ENCODE measurements at places on chromosomes 6 and 20. TPM values are rescaled to one million over a fixed set of nuclear protein-coding genes. Genes with fewer than 3 reads are reported as not detected.

LHFPL5 gene
- total RNA-seq, result not detected

IL20RA gene
- 0.08 TPM for total RNA-seq

ZBTB46 gene
- 0.92 TPM for total RNA-seq

RAET1G gene
- not detected for total RNA-seq

DEF6 gene
- total RNA-seq, result 66.3 TPM

IL17A gene
- not detected for total RNA-seq

PRL gene
- 20.3 TPM for total RNA-seq

SFTA2 gene
- total RNA-seq, result 0.93 TPM

PLAGL1 gene
- total RNA-seq, result 7.5 TPM

DNA sequence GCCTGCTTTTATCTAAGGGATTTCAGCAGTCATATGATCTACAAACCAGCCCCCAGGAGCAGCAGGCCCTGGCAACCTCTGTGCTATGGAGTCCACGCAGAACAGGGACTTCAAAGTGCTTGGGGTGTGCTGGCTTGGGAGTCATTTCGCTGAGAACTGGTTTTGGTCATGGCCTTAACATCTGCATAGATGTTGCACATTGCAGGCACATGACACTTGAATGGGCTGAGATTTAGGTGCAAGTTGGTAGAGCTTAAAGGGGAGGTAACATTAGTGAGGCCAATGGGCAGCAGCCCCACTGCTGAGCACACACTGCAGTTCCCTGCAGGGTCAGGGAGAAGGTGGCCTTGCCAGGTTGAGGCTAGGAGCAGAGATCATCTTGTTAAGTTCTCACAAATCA is 43.6 kb downstream of the RREB1 start:
- H3K36me3 ChIP-seq, result no peaks in the 10 kb centered on the region
- peaks cover 65% of the 10 kb centered on the region for H3K4me1 ChIP-seq
- no peaks in the 10 kb centered on the region for H3K27me3 ChIP-seq
- peak overlapping the region; percentile 51 for H3K27ac ChIP-seq
- no peak overlapping the region for H3K4me3 ChIP-seq

DNA sequence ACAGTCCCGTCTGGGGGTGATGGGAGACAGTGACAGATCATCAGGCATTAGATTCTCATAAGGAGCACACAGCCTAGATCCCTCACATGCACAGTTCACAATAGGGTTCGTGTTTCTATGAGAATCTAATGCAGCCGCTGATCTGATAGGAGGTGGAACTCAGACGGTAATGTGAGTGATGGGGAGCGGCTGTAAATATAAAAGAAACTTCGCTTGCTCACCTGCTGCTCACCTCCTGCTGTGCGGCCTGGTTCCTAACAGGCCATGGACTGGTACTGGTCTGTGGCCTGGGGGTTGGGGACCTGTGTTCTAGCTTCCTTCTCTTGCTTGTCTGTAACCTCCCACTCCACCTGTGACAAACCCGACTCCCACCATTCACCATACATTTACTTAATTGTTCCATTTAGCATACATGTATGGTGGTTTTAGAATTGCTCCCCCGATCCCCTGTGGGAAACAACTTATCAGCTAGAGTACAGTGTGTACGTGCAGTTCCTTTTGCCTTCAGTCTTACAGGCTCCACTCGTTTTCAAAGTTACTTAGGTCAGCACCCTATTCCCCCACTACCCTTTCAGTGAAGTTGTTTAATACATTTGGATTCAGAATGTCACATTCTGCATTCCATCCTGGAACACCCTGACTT is 4.0 kb downstream of the MANBAL start:
- H3K27me3 ChIP-seq, result no peaks in the 10 kb centered on the region
- H3K4me1 ChIP-seq, result peaks cover 60% of the 10 kb centered on the region
- H3K4me3 ChIP-seq, result no peak overlapping the region
- H3K36me3 ChIP-seq, result no peaks in the 10 kb centered on the region
- no peak for DNase-seq

GRCh38 chr6:9621276-9621675 is 793.6 kb downstream of the TFAP2A start:
- H3K4me3 ChIP-seq, result no peak overlapping the region
- no peaks in the 10 kb centered on the region for H3K4me1 ChIP-seq
- H3K27ac ChIP-seq, result no peak overlapping the region
- no peak for DNase-seq

DNA sequence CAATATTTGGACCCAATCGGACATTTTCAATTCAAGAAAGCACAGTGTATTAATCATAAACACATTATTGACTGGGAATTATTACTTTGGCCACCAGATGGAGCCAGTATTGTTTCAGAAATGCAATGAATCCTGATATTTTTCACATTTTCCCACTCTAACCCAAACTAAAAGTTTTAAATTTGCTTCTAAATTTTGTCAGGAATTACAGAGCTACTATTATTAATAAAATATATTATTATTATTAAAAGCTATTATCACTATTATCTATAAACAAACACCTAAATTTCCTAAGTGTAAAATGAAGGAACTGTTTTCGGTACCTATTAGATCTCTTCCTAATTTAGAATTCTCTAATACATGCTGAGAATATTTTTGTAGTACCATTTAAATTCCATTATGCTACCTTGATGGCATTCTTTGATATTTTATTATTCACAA is 245.3 kb downstream of the OGFRL1 start:
- H3K36me3 ChIP-seq, result no peaks in the 10 kb centered on the region
- H3K4me3 ChIP-seq, result no peak overlapping the region
- DNase-seq, result no peak
- H3K27ac ChIP-seq, result no peak overlapping the region

- no peaks in the 10 kb centered on the region for H3K36me3 ChIP-seq
- peaks cover 64% of the 10 kb centered on the region for H3K4me1 ChIP-seq
- DNase-seq, result peak; percentile 31
- peak overlapping the region; percentile 91 for H3K27ac ChIP-seq
Observed at GRCh38 chr20:47412083-47412482, 55.6 kb upstream of the ZMYND8 start.

- DNase-seq, result no peak
- no peaks in the 10 kb centered on the region for H3K4me1 ChIP-seq
- no peak overlapping the region for H3K27ac ChIP-seq
- no peak overlapping the region for H3K4me3 ChIP-seq
Observed at GRCh38 chr6:153484056-153484455, 353.0 kb upstream of the RGS17 start.

DNA sequence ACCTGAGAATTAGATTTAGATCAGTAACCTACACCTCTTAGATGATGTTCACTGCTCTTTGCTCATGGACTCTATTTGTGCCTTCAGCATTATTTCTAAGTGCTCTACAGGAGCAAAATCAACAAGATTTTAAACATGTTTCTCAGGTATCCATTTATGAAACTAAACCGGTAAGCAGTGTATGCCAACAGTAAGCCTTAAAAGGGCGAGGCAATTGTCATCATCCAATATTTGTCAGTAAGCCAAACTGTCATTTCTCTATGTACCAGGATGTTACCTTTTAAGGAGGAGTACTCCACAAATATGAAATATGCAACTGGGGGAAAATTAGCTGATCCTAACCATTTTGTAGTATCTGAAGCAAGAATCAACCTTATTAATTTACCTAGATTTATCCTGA is 69.6 kb upstream of the ZNF184 start:
- H3K4me3 ChIP-seq, result no peak overlapping the region
- no peaks in the 10 kb centered on the region for H3K4me1 ChIP-seq
- no peak overlapping the region for H3K27ac ChIP-seq
- H3K36me3 ChIP-seq, result no peaks in the 10 kb centered on the region
